ENCODE measurements at places on chromosomes 12 and 14. TPM values are rescaled to one million over a fixed set of nuclear protein-coding genes. Genes with fewer than 3 reads are reported as not detected.

Gene RNFT2
- total RNA-seq = 4.5 TPM

DNA sequence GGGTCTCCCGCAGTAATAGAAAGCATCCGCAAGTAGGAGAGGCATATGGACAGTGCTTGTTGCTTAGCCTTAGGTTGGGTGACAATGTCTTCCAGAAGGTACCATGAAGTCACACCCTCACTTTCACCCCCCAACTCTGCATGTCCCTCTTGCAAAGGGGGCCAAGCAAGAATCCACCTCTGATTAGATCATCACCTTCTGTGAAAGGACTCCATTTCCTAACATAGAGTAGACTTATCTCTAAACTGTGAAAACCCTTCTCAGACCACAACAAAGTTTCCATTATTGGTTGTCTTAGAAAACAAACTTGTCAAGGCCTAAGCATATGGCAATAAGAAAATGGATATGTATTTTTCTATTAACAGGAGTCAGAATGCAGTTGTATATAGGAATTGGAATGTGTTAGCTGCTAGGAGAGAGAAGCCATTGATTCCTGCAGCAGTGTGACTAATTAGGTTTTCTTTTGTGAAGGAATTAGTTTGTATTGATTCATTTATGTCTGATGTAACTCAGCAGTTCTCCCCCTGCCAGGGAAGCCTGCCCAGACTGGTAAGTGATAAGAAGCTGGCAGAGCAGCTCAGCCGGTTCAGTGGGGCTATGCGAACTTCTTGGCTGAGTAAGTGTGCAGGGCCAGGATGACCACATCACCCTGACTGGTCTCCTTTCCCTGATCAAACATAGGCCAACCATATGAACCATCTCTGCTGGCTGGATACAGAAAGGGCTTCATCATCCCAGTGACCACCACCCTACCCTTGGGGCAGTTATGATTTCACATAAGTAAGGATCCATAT lies 107.3 kb upstream of the CCDC196 start:
- no peak for DNase-seq

DNA sequence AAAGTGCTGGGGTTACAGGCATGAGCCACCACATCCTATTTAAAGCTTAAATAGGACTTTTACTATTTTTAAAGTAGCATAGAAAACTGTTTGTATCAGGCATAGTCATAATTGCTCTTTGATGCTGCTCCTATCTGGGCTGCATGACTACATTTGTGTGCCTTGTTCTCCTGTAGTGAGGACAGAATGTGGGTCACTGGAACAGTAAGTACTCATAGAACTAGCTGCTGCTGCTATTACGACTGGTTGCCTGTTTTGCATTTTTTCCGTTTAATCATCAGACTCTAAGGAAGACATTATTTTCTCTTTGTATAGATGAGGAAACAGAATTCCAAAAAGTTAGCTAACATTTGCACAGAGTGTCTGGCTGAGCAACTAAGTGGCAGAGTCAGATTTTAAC lies 42.8 kb downstream of the ZC3H14 start:
- DNase-seq = no peak

DNA sequence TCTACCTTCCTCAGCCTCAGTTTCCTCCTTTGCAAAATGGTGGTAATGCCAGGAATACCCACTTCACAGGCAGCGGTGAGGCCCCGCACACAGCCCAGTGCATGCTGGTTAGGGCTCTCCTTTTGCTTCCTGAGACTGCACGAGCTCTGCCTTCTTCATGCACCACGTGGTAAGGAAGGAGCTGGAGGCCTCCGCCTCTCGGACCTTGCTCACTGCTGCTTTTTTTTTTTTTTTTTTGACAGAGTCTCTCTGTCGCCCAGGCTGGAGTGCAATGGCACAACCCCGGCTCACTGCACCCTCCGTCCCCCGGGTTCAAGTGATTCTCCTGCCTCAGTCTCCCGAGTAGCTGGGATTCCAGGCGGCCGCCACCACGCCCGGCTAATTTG lies 18.1 kb downstream of the TAMALIN start:
- no peak for DNase-seq

GRCh38 chr12:58378028-58378427 lies 436.7 kb downstream of the ATP23 start:
- no peak for DNase-seq

Gene ATXN7L3B
- 21.4 TPM for total RNA-seq

- no peak for DNase-seq
These were observed 27.2 kb downstream of the CPM start for GRCh38 chr12:68905733-68906132.

DNA sequence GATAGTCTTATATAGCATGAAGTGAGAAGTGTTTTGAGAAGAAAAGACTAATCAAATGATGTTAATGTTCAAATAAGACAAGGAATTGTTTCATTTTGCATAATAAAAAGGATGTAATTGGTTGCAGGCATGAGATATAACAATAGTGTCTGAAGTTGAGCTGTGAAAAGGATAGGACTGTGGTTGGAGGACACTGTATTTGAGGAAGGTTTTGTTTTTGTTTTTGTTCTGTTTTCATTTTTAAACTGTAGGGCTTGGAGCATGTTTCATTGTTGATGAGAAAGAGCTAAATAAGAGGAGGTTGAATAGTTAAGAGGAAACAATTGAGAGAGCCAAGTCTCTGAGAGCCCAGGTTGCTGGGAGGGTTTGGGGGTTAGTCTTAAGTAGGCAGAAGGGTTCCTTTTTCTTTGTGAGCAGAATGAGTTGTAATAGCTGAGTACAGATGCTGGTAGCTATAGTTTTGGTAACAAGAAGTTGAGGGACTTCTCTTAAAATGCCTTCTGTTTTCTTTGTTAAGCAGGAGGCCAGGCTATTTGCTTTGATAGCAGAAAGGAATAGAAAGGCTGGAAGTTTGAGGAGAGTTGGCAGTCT lies 58.4 kb downstream of the CCDC91 start:
- no peak for DNase-seq

Gene SLC10A1
- not detected for total RNA-seq

Gene GLS2
- not detected for total RNA-seq

Measured in H4 (cell line).